ENCODE measurements at places on chromosomes 13 and 19.

DNA sequence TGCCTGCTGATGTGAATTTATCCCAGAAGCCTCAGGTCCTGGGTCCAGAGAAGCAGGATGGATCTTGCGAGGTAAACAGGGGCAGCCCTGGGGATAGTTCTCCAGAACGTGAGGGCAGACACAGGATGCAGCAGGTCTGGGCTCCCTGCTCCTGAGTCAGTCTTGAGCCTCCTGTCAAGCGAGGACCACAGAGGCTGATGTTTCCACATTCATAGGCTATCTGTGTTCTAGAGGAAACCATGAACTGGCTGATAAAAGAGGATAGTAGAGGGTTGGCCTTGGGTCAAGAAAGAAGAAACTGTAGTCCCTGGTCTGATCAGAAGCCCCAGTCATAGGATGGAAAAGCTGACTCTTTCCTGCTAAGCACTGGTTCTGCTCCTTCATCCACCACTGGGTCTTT is 2.2 kb downstream of the ZNF175 start:
- no peak for DNase-seq

DNA sequence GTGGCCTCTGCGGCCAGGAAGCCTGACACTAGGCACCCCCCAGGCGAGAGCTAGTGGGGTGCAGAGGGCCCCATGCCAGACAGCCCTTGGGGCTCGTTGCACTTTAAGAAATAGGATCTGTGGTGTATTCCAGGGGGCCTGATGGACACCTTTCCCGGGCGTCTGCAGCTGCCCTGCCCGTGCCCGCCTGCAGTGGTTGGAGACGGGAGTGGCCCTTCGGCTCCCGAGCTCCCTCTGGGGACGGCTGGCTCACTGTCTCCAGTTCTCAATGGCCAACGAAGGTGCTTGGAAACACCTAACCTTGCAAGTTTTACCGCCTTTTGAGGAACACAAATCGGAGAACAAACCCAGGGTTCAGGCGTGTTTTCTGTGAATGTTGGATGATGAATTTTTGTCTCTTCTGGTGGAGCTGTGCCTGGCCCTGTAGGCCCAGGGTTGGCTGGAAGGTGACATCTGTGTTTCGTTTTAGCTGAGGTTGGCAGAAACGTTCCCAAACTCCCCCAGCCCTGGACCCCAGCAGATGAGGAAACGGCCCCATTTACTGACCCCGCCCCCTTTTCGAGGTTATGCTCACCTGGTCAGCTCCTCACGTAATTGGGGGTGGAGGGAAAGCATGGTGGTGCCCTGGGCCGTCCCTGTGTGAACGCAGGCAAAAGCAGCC is 17.4 kb upstream of the NPAS1 start:
- DNase-seq, result no peak

DNA sequence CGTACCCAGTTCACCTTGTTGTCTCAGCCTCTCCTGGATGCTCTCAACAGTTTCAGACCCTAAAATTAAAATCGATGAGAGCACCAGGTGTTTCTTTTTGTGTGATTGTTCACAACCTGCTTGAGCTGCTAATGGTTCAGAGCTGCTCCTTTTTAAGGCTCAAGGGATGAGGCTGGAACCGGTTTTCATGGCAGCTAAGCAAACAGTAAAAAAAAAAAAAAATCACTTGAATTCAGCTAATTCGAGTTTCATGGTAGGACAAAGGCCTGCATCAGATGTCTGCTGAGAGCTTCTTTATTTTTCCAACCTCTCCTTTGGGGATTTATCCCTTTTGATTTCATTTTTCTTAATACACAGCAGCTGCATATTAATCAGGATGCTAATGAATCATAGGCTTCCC is 6.5 kb downstream of the SYCE2 start:
- no peak for DNase-seq

GRCh38 chr19:55461974-55462626 is 658 bp upstream of the ISOC2 start:
- no peak for DNase-seq

GRCh38 chr13:43291287-43292060 is 268.1 kb downstream of the DNAJC15 start:
- DNase-seq, result no peak

DNA sequence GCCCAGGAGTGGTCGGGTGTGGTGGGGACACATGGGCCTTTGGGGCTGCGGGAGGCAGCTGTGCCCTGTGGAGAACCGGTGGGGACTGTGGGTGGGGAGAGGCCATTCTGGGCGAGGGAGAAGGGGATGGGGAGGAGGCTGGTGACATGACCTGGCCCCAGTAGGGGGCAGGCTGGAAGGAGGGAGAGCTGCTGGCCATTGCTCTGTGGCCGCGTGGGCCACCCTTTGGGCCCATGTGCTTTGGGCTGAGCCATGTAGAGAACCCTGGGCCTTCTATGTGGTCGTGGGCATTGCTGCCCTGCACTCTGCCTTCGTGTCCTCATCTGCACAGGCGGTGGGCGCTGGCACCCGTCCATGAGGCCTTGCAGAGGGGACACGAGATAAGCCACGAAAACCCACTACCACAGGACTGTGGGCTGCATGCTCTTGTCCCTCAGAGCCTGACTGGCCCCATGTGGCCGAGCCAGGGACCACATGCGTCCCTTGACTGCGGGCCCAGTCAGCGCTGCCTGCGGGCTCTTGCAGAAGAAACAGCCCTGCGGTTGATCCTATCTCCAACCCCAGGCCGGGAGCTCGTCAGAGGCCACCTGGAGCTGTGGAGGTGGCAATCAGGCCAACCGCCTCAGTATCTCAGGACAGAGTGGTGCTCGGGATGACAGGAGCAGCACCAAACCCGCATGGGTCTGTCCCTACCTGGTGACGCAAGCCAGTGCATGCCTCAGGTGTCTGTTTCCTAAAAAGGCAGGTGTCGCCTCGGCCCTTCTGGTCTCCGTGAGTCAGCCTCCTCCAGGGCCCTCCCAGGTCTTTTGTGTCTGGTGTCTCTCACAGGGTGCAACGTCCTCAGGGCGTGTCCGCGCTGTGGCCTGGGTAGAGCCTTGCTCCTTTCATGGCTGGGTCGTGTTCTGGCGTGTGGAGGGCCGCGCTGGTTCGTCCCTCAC is 14.3 kb downstream of the FZR1 start:
- no peak for DNase-seq

DNA sequence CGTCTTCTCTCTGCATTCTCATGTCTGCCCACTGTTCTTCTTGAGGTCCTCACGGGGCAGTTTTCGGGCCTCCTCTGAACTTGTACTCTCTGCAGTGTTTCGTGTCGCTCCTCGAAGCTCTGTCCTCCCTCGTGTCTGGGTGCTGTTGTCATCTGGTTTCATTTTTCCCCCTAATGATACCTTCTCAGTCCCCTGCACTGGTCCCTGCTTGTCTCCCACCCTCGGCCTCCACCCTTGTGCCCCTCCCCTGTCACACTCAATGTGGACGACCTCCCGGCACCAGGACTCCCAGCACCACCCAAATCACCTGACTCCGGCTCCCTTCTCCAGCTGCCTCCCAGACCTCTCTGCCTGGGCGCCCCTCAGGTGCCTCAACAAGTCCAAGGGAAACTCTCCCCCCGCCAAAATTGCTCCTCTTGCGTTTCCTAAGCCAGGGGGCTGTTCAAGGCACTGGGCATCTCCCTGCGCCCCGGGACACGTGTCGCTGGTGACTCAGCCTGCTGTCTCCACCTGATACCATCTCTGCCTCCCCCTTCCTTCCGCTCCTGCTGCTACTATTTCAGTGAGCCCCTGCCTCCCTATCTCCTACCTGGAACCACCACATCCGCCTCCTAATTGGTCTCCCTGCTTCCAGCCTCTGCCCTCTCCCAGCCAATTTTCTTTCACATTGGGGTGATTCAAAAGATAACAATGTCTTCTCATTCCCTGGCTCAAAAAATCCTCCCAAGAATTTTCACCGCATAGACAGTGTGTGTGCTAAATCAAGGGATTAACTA is 49.5 kb downstream of the RFX2 start:
- DNase-seq, result no peak

DNA sequence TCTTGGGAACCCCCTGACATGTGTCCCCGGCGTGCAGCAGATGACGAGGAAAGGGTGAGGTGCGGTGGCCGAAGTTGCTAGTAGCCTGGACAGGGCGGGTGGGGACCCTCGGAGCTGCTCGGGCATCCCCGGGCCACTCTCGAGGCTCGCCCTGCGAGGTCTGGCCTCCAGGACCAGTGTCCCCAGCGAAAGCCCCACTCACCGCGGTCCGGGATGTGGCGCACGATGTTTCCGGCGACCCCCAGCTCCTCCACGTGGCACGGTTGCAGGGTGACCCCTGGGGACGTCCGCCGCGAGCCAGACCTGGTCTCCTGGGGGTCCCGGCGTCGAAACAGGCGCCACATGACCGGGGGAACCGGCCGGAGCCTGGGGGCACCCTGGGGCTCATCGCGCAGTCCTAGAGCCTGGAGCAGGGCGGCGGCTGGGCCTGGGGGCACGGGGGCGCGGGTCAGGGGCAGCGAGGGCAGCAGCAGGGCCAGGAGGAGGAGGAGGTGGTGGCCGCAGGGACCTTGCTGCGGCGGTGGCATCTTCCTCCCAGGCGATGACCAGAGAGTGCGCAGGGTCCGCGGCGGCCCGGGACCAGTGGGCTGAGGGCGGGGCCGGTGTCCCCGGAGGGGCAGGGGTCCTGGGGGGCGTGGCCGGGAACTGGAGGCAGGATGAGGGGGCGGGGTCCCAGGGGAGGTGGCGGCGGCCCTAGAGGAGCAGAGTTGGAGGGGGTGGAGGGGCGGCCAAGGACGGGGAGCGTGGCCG is 26.0 kb downstream of the CERS1 start:
- peak; percentile 96 for DNase-seq

GRCh38 chr19:1000095-1000494 is at the start of gene GRIN3B:
GRIN3B (plus strand) TSS chr19:1000419; CDS start chr19:1000438, 19 bp downstream.
- peak; percentile 89 for DNase-seq

GRCh38 chr13:60267498-60268202 is 103.9 kb upstream of the DIAPH3 start:
- DNase-seq, result peak; percentile 55

- DNase-seq, result no peak
These were observed 2.2 kb downstream of the IL11 start for GRCh38 chr19:55368106-55368505.

- no peak for DNase-seq
These were observed 7.1 kb upstream of the GPR18 start for GRCh38 chr13:99265162-99265800.

DNA sequence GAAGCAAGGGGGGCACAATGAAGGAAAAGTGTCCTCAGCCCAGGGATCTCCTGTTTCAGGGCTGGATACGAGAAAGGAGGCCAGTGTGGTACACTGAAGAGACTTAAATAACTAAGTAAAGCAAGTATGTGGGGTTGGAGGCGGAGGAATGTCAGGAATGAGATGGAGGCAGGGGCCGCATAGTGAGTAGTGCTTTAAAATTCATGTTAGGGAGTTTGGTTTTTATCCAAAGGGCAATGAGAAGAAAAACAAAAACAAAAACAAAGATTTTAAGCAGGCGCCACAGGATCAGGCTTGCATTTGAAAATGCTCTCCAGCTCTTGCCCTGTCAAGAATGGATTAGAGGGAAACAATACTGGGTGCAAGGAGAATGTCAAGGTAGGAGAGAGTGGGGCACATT is 273.4 kb downstream of the DCLK1 start:
- peak; percentile 73 for DNase-seq

GRCh38 chr19:54206831-54207177 is 6.1 kb downstream of the RPS9 start:
- DNase-seq, result no peak

DNA sequence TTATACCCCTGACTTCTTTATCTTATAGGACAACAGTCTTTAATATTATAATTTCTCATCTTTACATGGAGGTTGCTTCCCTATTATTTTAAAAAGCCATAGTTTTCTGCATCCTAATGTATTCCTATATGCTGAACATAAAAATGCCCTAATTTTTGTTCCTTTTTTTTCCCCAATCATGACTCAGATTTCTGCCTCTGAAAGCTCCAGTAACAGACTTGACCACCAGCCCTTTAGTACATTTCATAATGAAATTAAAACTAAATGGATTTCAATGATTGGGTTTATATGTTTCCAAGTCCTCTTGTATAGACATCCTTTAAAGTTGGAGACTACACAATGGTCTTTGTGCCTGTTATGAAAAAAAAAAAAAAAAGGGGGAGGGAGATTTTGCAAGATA is 712.5 kb downstream of the DIAPH3 start:
- no peak for DNase-seq

GRCh38 chr13:54402495-54402894 is 1373.9 kb downstream of the OLFM4 start:
- DNase-seq, result no peak

GRCh38 chr13:39734952-39735351 is 79.5 kb downstream of the COG6 start:
- no peak for DNase-seq

GRCh38 chr19:53537521-53538377 is at the start of gene ZNF331:
ZNF331 (plus strand) TSS chr19:53538145; CDS start chr19:53569377, 31,232 bp downstream.
- DNase-seq, result peak; percentile 81
